Cardiac muscle cell (in vitro differentiated cells and primary cell): ENCODE measurements at places on chromosomes 4 and X. TPM values are rescaled to one million over a fixed set of nuclear protein-coding genes. Genes with fewer than 3 reads are reported as not detected.

GRCh38 chr4:108730579-108730978 is 32.3 kb downstream of the ETNPPL start:
- no peaks in the 10 kb centered on the region for H3K4me1 ChIP-seq
- H3K27ac ChIP-seq = no peak overlapping the region
- no peak overlapping the region for H3K4me3 ChIP-seq
- no peaks in the 10 kb centered on the region for H3K27me3 ChIP-seq
- no peaks in the 10 kb centered on the region for H3K36me3 ChIP-seq

DNA sequence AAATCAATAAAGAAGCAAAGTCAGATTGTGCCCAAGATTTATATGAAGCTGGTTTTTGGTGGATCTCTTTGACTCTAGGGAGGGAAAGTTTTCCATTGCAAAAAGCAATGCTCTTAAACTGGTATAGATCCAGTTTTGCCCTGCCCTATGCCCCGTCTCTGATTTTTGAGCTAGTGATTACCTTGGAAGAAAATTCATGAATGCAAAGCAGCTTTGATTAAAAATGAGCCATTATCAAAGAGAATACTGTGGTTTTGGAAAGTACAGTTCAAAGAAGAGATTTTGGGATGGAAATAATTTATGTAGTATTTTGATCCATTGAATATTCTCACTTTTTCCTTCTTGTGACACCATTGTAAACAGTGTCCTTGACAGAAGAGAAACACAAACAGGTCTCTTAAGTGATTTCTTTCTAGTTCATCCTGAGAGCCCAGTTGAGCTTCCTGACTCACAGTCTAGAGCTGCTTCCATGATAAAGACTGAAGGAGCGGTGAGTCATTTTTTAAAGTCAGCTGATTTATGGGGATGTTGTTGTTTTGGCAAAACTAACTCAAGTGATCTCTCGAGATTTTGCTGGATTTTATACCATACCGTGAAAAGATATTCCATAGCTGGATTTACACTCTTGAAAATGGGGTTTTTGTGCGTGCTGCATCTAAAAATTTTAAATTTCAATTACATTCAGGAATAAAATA is 76.7 kb downstream of the AFF1 start:
- no peaks in the 10 kb centered on the region for H3K36me3 ChIP-seq
- peak; percentile 90 for DNase-seq
- H3K4me1 ChIP-seq = peaks cover 66% of the 10 kb centered on the region
- H3K27me3 ChIP-seq = no peaks in the 10 kb centered on the region

- no peak overlapping the region for H3K4me3 ChIP-seq
- H3K4me1 ChIP-seq = no peaks in the 10 kb centered on the region
- peak; percentile 96 for DNase-seq
Observed at GRCh38 chr4:40316782-40317635, 18.1 kb upstream of the CHRNA9 start.

Gene FSTL5
- 0.12 and 0.25 TPM in 2 replicates for total RNA-seq
